ENCODE measurements at places on chromosomes 1 and 21.
A peak's percentile ranks its signal among the peaks of the same experiment; 100 is the strongest.

DNA sequence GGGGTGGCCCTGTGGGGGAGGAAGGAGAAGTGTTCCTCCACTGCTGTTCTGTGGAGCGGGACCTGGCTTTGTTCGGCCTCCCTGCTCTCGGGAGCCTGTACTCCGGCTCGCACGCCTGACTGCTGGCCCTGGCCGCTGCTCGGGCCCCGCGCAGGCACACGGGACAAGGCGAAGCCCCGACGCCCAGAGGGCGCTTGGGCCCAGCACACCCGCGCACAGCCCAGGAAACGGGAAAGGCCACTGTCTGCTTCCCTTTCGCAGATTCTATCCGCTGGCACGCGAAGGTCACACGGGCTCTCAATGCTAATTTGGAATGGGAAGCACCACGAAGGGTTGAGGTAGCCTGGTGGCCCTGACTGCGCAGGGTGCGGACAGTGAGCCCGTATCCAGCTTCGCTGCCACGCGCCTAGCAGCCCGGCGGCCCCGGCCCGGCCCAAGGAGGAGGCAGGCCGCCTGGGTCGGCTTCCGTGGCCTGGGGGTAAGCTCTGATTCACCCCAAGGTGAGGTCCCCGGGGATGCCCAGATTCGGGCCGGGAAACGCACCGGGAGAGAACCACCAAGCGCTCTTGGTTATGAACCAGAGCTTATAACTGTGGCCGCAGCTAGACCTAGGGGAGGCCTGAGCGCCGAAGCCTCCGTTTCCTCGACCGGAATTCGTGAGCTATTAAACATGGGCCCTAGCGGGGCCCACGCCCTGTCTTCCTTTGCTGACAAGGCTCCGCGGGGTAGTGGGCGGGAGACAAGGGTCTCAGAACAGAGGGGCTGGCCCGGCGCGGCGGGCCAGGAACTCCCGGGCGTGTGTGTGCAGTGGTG, 19.7 kb upstream of the TBX15 start:
- DNase-seq: no peak

- DNase-seq: no peak
These were observed 22.9 kb downstream of the TCP10L start for GRCh38 chr21:32562426-32562825.

DNA sequence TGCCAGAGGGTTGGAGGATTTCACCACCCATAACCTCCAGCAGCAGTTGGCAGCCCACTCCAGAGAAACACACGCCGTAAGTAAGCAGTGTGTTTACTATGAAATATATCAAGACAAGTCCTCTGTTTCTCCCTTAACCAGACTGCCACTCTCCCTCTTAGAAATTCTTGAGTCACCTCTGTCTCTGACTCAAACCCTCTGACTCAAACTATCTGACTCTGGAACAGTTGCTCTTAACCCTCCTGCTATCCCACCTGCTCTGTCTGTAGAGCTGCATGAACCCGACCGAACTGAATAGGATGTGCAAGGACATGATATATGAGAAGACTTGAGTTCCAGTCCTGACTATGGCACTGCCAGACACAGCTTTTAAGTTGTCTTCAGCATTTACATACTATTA, 14.1 kb downstream of the INPP5B start:
- DNase-seq: no peak

DNA sequence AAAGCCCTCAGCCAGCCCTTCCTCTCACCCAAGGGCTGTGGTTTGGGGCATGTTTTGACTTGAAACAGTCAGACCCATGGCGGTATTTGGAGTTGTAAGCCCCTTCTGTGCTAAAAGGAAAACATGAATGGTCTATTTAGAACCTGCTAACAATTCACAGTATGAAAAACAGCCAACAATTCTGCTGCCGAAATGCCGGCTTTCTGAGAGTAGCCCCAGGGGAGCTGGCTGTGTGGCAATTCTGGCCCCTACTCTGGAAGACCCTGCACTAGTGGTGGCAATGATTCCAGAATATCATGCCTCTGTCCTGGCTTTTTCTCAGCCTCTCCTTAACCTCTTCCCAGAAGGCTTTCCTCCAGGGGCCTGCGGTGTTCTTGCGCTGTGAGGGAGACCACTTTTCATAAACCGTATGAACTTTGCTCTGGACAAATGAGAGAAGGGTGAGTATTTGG, 118.7 kb downstream of the EDEM3 start:
- DNase-seq: no peak

DNA sequence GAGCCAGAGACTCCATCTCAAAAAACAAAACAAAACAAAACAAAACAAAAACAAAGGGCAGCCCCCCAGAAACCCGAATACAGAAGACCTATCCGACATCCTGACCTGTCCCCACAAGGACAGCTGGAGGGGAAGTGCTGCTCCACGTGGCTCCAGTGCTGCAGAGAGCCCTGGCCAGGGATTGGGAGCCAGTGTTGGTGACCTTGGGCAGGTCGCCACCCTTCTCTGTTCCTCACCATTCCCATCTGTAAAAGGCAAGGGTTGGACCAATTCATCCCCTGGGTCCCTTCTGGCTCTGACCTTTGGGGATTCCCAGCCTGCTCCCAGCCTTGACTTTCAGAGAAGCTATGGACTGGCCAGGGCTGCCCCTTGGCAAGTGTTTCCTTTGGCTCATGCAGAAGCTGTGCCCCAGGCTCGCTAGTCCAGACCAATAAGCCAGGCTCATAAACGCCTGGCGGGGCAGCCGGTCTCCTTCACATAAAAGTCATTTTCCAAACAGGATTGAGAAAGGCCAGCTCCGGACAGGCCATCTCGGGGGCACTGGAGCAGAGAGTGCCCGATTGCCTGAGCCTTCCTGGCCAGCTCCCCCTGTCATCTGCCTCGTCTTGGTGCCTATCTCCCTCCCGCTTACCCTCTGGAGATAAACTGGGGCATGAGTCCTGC, 20.0 kb upstream of the PADI1 start:
- DNase-seq: no peak

GRCh38 chr1:19926296-19927129, 3.1 kb upstream of the PLA2G2E start:
- no peak for DNase-seq

DNA sequence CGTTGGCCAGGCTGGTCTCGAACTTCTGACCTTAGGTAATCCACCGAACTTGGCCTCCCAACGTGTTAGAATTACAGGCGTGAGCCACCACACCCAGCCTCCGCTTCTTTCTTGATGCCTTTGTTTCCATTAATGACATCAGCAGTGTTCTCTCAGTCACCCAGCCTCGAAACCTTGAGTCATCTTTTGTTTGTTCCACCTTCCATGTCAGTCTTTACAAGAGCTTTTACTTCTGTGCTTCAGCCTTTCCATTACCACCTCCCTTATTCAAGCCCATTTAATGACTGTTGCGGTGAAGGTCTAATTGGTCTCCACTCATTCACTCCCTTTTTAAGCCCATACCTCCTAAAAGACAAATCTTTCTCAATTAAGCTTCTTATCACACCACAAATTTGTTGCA, 146.6 kb upstream of the ADGRL2 start:
- DNase-seq: no peak

DNA sequence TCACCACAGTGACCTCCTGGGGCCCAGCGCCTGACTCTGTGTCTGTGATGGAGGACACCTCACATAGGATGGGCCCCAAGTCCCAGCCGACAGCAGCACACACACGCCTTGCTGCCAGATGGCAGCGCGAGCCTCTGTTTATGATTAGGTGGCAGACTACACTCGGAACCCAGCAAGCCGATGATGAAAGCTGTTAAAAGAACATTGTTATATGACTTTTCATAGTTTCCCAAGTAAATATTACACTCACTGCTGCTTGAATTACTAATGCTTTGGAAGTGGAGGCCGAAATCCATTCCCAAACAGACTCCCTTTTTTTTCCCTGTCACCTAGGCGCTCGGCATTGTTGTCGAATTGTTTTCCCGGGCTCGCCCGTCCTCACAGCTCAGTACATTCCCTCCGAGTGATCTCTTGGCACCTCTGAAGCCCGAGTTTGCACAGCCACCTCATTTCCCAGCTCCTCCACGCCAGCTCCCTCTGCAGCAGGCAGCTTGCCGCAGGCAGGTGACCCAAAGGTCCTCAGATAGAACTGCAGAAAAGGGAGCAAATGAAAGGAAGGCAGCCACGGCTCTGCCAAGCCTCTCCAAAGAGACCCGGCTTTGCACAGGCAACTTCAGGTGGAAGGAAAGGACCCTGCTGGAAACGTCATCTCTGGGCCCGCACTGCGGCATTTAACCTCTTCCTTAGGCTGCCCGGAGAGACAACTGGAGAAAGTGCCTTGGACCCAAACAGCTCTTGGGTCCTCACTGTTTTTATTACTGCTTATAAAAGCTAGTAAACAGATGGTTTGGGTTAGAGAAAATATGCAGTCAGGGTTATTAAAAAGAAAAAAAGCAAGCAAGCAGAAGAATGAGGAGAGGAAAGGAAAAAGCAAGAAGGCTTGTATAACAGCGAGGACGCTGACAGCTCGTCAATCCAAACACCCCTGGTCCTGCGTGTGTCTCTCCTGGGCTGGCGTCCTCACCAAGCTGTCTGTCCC, 72.2 kb upstream of the SLC25A33 start:
- no peak for DNase-seq

- no peak for DNase-seq
These were observed 166.0 kb downstream of the COL11A1 start for GRCh38 chr1:102942324-102942723.

DNA sequence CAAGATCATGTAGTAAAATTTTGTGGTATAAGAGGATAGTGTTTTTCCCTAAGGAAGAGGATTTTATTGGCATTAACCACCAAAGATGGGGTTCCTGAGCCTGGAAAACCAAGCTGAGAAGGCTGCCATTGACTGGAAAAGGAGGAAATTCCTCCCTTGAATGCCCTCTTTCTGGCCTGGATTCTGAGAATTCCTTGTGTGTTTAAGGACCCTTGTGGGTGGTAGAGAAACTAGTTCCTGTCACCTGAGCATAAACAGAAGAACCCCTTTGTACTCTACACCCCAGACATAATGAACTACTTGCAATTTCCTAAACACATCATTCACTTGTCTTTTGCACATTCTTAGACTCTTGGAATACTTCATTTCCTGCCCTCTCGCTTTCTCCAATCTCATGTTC, 33.1 kb upstream of the CEP350 start:
- DNase-seq: no peak

DNA sequence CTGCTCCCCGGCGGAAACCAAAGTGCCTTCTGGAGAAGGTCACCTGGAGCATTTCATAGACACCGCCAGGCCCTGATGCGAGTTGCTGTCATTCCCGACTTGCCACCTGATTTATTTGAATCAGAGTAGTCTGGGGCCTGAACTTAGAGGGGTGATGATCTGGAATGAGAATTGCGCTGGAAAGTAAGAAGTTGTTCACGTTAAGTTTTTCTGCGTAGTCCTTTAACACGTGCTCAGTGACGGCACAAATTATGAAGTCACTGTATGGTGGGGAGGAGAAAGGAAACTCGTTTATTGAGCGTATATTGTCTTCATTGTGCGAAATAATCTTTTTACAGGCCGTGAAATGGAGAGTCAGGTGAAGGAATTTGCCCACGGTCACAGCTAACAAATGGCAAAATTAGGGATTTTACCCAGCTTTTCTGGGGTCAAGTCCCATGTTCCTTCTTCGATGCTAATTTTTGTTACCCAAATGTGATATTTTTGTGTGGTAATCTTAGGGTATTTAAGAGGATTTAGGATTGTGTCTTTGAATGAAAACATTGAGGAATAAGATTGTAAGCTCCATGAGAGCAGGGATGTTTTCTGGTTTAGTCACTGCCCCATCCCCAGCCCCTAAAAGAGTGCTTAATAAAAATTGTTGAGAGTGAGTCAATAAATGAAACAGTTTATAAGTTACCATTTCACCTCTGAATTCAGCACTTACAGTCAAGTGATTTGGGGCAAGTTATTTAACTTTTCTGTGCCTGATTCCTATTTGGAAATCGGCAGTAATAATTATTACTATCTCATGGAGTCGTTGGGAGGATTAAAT, 46.4 kb upstream of the NBL1 start:
- peak; percentile 78 for DNase-seq

- no peak for DNase-seq
These were observed 100.5 kb downstream of the TEX35 start for GRCh38 chr1:178613271-178613945.

DNA sequence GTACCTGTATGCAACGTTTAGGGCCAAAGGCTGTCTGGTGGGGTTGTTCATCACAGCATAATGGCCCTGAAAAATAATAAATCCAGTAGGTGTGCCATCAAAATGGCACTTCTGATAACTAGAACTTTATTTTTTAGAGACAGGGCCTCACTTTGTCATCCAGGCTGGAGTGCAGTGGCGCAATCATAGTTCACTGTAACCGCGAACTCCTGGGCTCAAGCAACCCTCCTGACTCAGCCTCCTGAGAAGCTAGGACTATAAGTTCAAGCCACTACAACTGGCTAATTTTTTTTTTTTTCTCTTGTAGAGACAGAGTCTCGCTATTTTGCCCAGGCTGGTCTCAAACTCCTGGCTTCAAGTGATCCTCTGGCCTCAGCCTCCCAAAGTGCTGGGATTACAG, 4.7 kb downstream of the SNAPIN start:
- DNase-seq: no peak

DNA sequence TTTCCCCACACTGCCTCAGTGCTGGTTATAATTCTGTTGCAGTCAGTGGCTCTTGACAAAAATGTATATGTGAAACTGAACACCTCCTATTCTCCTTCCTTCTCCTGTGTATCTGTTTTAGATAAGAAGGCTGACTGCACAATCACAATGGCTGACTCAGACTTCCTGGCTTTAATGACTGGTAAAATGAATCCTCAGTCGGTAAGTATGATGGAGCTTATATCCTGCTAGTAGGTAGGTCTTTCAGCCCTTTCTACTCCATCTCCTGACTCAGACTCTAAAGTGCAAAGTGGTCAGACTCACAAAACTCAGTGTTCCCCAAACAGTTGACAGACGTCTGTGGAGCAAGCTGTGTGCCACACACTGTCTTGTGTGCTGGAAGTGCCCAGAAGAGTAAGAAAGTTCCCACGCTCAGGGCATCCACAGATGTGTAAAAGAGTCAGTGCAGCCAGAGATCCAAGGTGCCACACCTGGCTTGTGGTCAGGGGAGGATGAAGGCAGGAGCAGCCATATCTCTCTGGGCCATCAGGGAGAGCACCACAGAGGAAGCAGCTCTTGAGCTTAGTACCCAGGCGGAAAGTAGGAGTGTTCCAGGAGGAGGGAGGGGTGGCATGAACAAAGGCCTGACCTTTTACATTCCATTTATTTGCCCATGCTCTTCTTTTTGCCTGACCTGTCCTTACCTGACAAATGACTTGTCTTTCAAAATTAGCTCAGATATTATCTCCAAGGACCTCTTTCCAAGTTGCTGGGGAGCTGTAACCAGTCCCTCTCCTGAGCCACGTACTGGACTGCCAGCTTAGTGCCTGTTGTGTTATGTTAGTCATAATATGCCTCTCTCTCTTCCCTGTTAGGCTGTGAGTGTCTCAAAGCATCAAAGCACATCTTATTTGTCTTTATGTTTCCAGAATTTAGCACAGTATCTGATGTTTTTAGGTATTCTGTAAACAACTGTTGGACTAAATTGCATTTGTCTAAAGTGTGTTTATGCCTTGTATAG, 14.0 kb upstream of the PODN start:
- DNase-seq: no peak

DNA sequence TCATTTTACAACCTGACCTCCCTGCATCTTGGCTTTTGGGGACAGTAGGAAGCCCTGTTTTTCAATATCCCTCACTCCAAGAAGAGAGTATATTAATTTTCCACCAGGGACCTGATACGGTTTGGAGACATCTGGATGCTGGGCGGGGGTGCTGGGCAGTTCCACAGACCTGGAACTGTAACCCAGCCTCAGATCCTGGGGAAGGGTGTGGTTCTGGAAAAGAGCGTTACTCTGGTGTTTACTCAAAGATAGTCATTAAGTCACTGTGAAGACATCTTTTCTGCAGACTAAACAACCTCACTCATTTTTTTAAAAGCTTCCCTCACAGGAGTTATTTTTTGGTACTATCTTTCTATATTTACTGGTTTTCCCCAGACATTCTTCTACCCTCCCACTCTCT, 189.8 kb downstream of the CLIC6 start:
- no peak for DNase-seq

All from inflammatory macrophage treated with lipopolysaccharide for 4 hours (primary cell).